ENCODE measurements at places on chromosomes 5 and 9. TPM values are rescaled to one million over a fixed set of nuclear protein-coding genes. Genes with fewer than 3 reads are reported as not detected.

The LHX3 gene
- total RNA-seq: not detected

- H3K27ac ChIP-seq: no peak overlapping the region
- H3K36me3 ChIP-seq: no peaks in the 10 kb centered on the region
- H3K4me1 ChIP-seq: no peaks in the 10 kb centered on the region
- no peaks in the 10 kb centered on the region for H3K27me3 ChIP-seq
- no peak overlapping the region for H3K4me3 ChIP-seq
- no peak for DNase-seq
Measured at GRCh38 chr5:22050931-22051330, 802.2 kb downstream of the CDH12 start.

GRCh38 chr9:76704593-76705204 is 59.5 kb upstream of the PCA3 start:
- peaks cover 42% of the 10 kb centered on the region for H3K4me1 ChIP-seq
- H3K4me3 ChIP-seq: no peak overlapping the region
- H3K36me3 ChIP-seq: peaks cover 7% of the 10 kb centered on the region
- H3K27ac ChIP-seq: no peak overlapping the region
- H3K27me3 ChIP-seq: no peaks in the 10 kb centered on the region
- DNase-seq: no peak

GRCh38 chr9:71924576-71924975 is 13.1 kb downstream of the C9orf85 start:
- H3K4me1 ChIP-seq: no peaks in the 10 kb centered on the region
- no peaks in the 10 kb centered on the region for H3K36me3 ChIP-seq
- no peaks in the 10 kb centered on the region for H3K27me3 ChIP-seq
- no peak overlapping the region for H3K27ac ChIP-seq
